ENCODE measurements at places on chromosomes 3 and 15. TPM values are rescaled to one million over a fixed set of nuclear protein-coding genes. Genes with fewer than 3 reads are reported as not detected.

Gene RETNLB
- total RNA-seq: not detected

Gene CLDN16
- total RNA-seq: not detected

Gene C3orf49
- not detected for total RNA-seq

Gene LMAN1L
- not detected for total RNA-seq

Gene LINGO1
- 9.3 TPM for total RNA-seq

Gene TUSC7
- not detected for total RNA-seq

Gene CDCP1
- 10.5 TPM for total RNA-seq

Gene ZWILCH
- total RNA-seq: 32.3 TPM

Gene EFCC1
- not detected for total RNA-seq

Gene CD200
- total RNA-seq: not detected

Gene SETD2
- 17.9 TPM for total RNA-seq

Gene EID1
- total RNA-seq: 104 TPM

Gene CNTN4
- not detected for total RNA-seq

Gene TMEM45A
- 2.6 TPM for total RNA-seq

Gene CEMIP
- 1.4 TPM for total RNA-seq

Gene FOXP1
- total RNA-seq: 7.7 TPM

Gene RAB7A
- total RNA-seq: 175 TPM

Gene NRROS
- not detected for total RNA-seq

Gene KBTBD12
- total RNA-seq: not detected

Gene GOLGA8T
- 2.0 TPM for total RNA-seq

Gene RHO
- not detected for total RNA-seq

Gene CEP19
- 2.7 TPM for total RNA-seq

Gene CKMT1B
- 5.1 TPM for total RNA-seq

Gene SI
- not detected for total RNA-seq

Gene FANCD2
- total RNA-seq: 18.7 TPM

Gene MEIS2
- 8.6 TPM for total RNA-seq

Gene TF
- 3.9 TPM for total RNA-seq

Gene ZNF35
- 6.5 TPM for total RNA-seq

Gene LRRC31
- total RNA-seq: not detected

Gene SAMMSON
- not detected for total RNA-seq

Gene ANKDD1A
- total RNA-seq: 1.7 TPM
